Activated CD4-positive, alpha-beta memory T cell treated with anti-CD3 and anti-CD28 coated beads, Interleukin-2, amount 10 ng/mL, durations not matched to agents 7 days and 5 days (primary cell): ENCODE measurements at places on chromosomes 5 and 9. TPM values are rescaled to one million over a fixed set of nuclear protein-coding genes. Genes with fewer than 3 reads are reported as not detected.

The SLC22A5 gene
- total RNA-seq = 3.3 TPM

The LPAR1 gene
- total RNA-seq = not detected

The CATSPER3 gene
- 0.55 TPM for total RNA-seq

The GARNL3 gene
- 0.86 TPM for total RNA-seq

The GNAQ gene
- total RNA-seq = 28.0 TPM

The CEL gene
- total RNA-seq = 1.1 TPM

The LYRM7 gene
- total RNA-seq = 9.8 TPM

The ACTBL2 gene
- total RNA-seq = not detected

The PPWD1 gene
- total RNA-seq = 46.7 TPM

The NFIL3 gene
- 100 TPM for total RNA-seq

The TTC23L gene
- total RNA-seq = not detected

The MCTP1 gene
- not detected for total RNA-seq

The SERF1A gene
- 3.8 TPM for total RNA-seq

The GDA gene
- total RNA-seq = not detected

The ANKRD20A1 gene
- total RNA-seq = 3.6 TPM

The FAM81B gene
- not detected for total RNA-seq

The PCDHB9 gene
- total RNA-seq = not detected

The BTNL8 gene
- total RNA-seq = not detected

The ST8SIA4 gene
- 72.1 TPM for total RNA-seq

The SPINK5 gene
- total RNA-seq = not detected

The PCDHGB3 gene
- 0.25 TPM for total RNA-seq

The PKD2L2 gene
- total RNA-seq = 0.30 TPM

The ACSL6 gene
- total RNA-seq = 11.5 TPM

The C5orf52 gene
- not detected for total RNA-seq

The PCDHGA9 gene
- total RNA-seq = not detected

The ANKRD18B gene
- 2.1 TPM for total RNA-seq

The QRFP gene
- total RNA-seq = not detected

The CTNNAL1 gene
- 13.2 TPM for total RNA-seq

The CBY3 gene
- total RNA-seq = 0.68 TPM

The TRUB2 gene
- total RNA-seq = 16.9 TPM

The GADD45G gene
- 40.0 TPM for total RNA-seq

The DROSHA gene
- total RNA-seq = 61.0 TPM

The GABRA6 gene
- total RNA-seq = not detected

The PCSK5 gene
- total RNA-seq = 1.7 TPM

The KCNN2 gene
- total RNA-seq = not detected

The CD14 gene
- total RNA-seq = 0.38 TPM

The FST gene
- total RNA-seq = not detected

The GPR107 gene
- 25.1 TPM for total RNA-seq

The PCDHA12 gene
- not detected for total RNA-seq

The CHSY3 gene
- total RNA-seq = not detected

The PCDHGC3 gene
- total RNA-seq = not detected

The KLF9 gene
- total RNA-seq = 19.2 TPM

The ZFP37 gene
- 0.81 TPM for total RNA-seq

The EPB41L4B gene
- total RNA-seq = 0.08 TPM

The NRG2 gene
- total RNA-seq = not detected

The MARCHF11 gene
- total RNA-seq = not detected

The PRXL2C gene
- 11.2 TPM for total RNA-seq

The TMEM174 gene
- not detected for total RNA-seq

The TEK gene
- total RNA-seq = not detected

The UBQLN1 gene
- 109 TPM for total RNA-seq

The TERT gene
- total RNA-seq = 2.1 TPM
